ENCODE measurements at places on chromosomes 4 and X. TPM values are rescaled to one million over a fixed set of nuclear protein-coding genes. Genes with fewer than 3 reads are reported as not detected.
A peak's percentile ranks its signal among the peaks of the same experiment; 100 is the strongest.

DNA sequence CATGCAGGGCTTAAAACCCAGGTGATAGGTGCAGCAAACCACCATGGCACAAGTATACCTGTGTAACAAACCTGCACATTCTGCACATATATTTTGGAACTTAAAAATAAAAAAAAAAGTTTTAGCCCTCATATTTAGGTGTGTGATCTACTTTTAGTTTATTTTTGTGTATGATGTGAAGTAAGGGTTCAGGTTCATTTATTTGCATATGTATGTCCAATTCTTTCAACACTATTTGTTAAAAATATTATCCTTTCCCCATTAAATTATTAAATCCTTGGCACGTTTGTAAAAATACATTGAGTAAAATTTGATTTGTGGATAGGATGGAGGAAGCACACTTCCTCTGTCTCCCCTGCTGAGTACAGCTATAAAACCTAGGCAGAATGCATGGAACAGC is 12.9 kb downstream of the RAB39B start:
- DNase-seq = no peak

C4orf36 gene
- total RNA-seq = 0.38 TPM

GRCh38 chr4:159823743-159824142 is 720.9 kb downstream of the RAPGEF2 start:
- DNase-seq = no peak

GRCh38 chr4:3436798-3437581 is 4.8 kb upstream of the HGFAC start:
- peak; percentile 62 for DNase-seq

DNA sequence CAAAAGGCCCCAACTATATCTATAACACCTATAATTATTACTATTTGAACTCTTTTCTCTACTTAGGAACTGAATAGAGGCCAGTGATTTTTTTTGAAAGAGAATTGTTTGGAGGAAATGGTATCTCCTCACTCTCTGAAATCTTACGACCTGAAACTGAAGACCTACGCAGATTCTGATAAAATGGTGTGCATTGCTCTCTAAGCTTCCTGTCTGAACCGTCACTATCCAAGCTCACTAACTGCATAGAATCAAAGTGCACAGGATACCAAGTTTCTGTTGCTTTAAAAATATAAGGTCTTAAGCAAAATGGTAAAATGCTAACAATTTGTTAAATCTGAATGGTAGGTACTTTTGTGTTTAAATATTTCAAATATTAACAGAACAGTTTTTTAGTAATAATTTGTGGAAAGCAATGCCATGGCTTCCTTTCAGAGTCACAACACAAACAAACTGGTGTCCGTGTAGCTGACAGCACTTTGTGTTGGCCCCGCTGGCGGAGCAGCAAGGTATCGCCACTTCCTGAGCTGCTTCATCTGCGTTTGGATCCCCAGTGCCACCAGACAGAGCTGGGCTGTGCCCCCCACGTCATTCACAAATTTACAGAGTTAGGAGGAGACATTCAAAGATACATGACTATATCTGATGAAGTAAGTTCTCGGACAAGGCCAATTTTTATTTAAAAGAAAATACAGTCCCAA is 313.9 kb downstream of the FBXW7 start:
- DNase-seq = no peak

- DNase-seq = no peak
Observed at GRCh38 chrX:2262668-2263055, 238.1 kb downstream of the DHRSX start.

GRCh38 chrX:45198301-45198700 is 2.4 kb downstream of the DIPK2B start:
- peak; percentile 81 for DNase-seq

- no peak for DNase-seq
Observed at GRCh38 chr4:81648576-81649275, 177.0 kb upstream of the RASGEF1B start.

BMP3 gene
- not detected for total RNA-seq

NSG1 gene
- 0.13 TPM for total RNA-seq

- DNase-seq = no peak
Observed at GRCh38 chr4:185589067-185589836, 53.9 kb upstream of the PDLIM3 start.

GRCh38 chr4:146072376-146072775 is 103.1 kb upstream of the LSM6 start:
- DNase-seq = no peak

DNA sequence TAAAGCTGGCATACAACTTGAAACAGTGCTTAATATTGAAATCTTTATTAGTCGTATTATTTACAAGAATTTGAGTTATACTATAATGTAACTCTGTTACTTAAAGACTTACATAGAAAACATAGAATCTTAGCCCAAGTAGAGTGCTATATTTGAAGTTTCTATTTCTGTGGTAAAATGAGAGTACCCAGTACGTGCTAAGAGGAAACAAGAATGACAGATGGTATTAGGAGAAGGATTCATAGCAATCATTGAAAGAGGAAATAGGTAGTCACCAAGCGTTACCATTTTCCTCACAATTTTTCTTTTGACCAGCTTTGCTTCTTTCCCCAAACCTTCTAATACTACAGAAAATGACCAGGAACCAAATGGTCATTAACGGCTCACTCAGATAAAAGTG is 412.1 kb upstream of the GRIA3 start:
- DNase-seq = no peak

CFI gene
- 23.4 TPM for total RNA-seq

DNA sequence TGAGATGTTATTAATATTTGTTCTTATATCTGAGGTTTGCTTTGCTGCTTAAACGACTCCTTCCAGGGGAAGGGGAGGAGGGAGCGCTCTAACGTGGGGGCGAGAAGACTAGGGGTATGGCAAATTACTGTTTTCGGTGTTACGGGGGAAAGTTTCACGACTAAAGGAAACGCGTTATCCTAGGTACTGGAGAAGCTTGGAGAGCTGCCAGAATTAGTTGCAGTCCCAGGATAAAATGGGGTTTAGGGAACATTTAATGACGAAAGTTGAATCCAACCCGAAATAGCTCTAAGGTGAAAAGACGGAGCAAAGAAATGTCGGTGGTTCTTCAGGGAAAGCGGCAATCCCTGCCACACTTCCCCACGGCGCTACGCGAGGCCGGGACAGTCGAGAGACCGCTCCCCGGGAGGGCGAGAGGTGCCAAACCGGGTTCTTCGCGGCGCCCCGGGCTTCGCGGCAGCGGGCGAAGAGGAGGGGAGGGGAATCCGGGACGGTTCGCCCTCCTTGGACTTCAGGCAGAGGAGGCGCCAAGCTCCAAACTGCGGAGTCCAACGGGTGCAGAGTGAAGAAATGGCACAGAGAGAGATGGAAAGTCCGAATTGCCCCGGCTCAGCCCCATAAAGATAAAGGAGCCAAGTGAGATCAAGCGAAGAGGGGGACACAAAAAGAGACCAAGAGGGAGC is 724 bp downstream of the THOC2 start:
- peak; percentile 20 for DNase-seq

- no peak for DNase-seq
Observed at GRCh38 chr4:180641495-180641894, 1601.7 kb upstream of the TENM3 start.

DNA sequence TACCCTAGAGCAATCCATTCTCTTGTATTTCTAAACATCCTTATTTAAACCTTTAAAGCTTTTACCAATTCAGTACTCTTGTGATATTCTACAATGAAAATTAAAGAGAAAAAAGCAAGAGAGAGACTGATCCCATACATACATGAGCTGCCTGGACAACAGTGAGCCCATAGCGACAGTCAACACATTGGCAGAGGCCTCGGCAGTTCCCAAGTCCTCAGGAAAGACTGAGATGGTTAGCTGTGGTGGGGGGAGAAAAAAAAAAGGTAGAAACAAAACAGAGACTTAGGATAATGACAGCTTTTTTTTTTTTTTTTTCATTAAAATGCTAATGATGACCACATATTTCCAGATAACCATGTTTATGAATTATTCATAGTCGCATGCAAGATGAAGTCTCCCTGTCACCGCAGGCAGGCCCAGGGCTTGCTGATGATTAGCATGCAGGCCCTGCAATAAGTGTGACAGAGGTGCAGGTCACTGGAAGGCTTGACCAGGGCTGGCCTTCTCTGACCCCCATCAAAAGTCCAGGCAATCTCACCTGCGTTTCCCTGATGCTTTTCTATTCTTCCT is 148.8 kb downstream of the APBB2 start:
- DNase-seq = no peak

GRCh38 chr4:140268186-140268841 is 105.1 kb upstream of the SCOC start:
- DNase-seq = no peak

GRCh38 chr4:149120331-149121022 is 678.3 kb upstream of the NR3C2 start:
- peak; percentile 58 for DNase-seq

CFAP47 gene
- not detected for total RNA-seq

DNA sequence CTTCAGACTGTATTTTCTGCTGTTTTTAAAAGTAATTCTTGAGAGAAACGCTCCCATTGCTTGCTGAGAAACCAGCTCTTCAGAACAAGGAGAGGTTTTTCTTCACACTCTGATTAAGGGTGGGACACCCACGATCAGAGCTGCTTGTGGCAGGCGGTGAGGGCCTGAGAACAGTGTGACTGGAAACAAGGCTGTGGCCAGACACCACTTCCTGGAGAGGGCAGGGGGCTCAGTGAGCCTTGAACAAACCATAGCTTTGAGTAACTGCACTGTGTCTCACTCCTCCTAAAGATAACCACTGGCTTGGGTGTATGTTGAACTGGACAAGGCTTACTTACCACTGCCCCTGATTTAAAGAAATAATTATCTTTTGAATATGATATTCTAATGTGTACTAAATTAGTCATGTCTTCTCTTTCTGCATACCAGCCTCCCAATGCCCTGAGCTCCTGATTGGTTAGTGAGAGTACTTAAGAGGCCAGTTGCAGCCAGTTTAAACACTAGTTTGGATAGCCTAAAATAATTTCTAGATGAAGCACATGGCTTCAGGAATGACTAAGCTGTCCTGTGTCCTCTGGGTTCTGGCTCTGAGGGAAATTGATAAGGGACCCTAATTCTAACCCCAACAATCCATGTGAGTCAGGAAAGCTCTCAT is 3.7 kb upstream of the GPR82 start:
- no peak for DNase-seq

DNA sequence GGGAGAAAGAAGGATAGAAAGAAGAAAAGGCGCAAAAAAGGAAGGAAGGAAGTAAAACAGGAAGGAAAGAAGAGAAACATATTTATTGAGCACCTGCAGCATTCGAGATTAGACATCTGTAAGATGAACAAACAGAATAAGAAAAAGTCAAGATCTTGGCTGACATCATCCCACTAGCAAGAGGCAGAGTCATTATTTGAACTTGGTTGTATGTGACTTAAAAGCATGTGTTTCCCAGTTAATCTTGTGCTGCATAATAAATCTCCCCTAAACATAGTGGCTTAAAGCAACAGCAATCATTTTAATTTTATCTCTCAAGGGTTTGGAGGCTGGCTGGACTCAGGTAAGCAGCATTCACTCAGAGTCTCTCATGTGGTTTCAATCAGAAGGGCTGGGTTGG is 38.5 kb upstream of the COX7B2 start:
- DNase-seq = no peak

GRCh38 chrX:118595501-118596042 is 100.0 kb downstream of the DOCK11 start:
- DNase-seq = no peak

PLXNB3 gene
- total RNA-seq = 6.7 TPM

GRCh38 chr4:145285928-145286327 is 105.5 kb upstream of the OTUD4 start:
- DNase-seq = peak; percentile 66

- no peak for DNase-seq
Observed at GRCh38 chrX:110703641-110704040, 92.0 kb downstream of the CHRDL1 start.

DNA sequence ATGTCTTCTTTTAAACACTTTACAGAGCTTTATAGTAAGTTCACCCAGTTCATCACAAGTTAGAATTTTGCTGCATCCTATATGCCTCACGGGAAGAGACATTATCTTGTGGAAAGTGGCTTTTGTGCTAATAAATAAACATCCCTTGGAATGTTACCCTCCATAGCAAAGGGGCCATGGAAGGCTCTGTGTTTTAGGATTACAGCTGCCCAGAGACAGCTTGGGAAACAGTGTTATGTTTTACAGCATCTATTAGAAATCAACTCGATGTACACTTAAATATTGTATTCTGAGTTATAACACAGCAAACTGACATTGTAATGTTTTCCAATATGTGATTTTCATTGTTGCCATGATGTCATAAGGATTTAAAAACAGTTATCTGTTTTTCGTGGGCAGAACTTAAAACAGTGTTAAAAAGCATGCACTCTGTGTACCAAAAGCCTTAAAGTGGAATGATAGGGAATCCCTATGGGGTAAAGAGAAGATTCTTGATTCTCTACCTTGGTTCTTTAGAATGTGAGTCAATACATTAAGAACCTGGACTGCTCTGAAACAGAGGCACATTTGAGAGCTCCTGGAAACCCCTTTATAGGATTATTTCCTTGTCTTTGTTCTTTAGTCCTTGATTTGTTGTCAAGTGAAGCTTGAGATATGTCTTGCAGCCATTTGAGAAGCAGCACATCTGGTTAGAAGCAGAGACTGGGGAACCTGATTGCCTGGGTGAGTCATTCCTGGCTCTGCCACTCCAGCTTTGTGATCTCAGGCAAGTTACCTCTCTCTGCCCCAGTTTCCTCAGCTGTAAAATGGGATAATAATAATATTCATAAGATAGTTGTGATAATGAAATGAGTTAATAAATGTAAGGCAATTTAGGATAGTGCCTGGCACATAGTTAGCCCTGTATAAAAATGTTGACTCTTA is 41.6 kb downstream of the ARHGAP10 start:
- DNase-seq = peak; percentile 69

DNA sequence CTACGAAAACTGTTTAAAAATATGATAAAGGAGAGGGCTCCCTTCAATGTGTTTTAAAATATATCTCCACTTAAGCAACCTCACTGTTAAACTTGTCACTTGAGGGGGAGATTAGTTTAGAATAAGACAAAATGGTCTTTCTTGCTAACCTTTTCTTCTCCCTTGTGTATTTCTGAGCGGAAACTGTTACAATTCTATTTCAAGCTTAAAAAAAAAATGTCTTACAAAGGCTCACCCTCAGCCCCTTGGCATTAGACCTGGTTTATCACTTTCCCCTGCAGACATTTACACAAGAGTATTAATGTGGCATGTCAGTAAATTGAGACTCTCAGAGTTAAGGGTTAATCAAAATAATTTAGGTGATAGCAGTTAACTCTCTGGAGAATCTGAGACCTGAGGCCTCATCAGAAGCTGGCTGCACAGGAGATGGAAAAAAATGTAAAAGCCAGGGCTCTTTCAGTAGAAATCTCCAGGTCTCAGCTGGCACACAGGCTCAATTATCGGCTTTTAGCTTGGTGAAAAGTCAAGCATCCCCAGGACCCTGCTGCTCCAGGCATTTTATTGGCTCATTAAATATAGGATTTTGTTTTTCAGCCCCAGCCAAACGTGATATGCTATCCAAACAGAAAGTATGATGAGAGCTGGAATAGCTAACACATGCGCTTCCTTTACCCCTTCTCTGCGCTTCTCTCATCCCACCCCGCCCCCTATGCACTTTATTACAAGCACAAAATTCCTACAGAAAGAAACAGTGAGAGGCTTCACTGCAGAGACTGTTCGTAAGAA is 130.5 kb downstream of the PPA2 start:
- DNase-seq = no peak

- peak; percentile 24 for DNase-seq
Observed at GRCh38 chr4:19711871-19712270, 539.8 kb upstream of the SLIT2 start.

ADH1B gene
- total RNA-seq = 0.13 TPM

VSIG1 gene
- 0.13 TPM for total RNA-seq

SSX2 gene
- not detected for total RNA-seq
